Hematopoietic multipotent progenitor cell treated with erythropoietin and hydrocortisone succinate and interleukin-3 and kit ligand, for 17 days (in vitro differentiated cells): ENCODE measurements at places on chromosomes 6 and 20.

DNA sequence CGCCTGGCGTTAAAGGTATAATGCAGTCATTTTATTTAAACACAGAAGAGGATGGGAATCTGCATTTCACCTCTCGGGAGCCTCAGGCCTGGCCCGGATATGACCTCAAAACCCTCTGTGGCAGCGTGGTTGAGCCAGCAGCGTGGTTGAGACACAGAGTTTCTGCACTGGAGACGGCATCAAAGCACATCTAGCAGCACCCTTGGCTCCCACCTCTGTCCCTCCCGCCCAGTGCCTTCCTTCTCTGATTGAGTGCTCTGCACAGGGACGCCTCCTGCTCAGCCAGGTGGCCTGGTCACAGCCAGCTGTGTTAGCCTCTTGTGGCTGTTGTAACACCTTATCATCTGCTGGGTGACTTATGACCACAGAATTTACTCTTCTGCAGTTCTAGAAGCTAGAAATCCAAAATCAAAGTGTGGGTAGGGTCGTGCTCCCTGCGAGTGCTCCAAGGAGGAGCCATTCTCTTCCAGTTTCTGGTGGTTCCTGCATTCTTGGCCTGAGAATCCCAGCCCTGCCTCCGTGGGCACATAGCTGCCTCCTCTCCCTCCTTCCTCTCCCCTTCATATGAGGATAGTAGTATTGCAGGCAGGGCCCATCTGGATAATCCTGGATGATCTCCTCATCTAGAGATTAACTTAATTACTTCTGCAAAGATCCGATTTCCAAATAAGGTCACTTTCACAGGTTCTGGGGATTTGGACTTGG, 156.7 kb downstream of the SYCP2 start:
- DNase-seq: no peak

GRCh38 chr6:50007819-50008218, 14.0 kb downstream of the DEFB110 start:
- DNase-seq: no peak

DNA sequence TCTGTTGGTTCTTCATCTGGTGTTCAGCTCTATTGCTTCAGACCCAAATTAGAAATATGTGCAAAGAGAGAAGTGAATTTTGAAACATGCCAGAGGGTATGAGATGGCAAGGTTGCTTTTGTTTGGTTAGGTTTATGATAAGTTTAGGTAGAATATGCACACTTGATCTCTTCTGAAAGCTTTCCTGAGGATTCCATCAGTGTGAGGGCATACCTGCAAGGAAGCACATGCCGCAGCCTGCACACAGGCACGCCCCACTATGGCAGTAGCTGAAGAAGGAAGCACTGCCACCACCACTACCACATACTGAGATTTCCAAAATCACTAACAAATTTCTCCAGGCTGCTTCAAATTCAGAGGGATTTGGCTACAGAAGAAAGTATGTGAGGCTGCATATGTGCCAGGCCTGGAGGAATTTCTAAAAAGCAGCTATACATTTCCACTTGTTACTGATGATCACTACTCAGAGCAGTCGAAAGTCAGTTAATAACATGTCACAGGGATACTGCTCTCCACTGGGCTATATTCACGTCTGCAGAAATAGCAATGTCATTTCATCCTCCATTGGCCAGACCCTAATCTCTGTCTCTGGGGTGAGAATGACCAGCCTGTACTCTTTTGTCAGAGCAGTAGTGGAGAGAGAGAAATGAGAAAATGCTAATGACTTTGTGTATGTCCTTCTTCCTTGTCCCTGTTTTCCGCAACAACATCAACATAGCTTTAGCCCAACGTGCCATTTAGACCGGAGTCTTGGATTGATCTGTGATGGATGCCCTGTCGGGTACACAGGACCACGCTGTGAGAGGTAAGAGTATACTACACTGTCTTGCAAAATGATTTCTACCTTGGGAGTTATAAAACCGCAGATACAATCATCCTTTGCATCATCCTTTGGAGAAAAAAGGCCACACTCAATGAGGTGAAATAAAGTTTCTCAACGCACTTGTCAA, 396.7 kb downstream of the LAMA2 start:
- no peak for DNase-seq

- no peak for DNase-seq
Observed at GRCh38 chr6:75409286-75409685, 84.3 kb downstream of the FILIP1 start.

DNA sequence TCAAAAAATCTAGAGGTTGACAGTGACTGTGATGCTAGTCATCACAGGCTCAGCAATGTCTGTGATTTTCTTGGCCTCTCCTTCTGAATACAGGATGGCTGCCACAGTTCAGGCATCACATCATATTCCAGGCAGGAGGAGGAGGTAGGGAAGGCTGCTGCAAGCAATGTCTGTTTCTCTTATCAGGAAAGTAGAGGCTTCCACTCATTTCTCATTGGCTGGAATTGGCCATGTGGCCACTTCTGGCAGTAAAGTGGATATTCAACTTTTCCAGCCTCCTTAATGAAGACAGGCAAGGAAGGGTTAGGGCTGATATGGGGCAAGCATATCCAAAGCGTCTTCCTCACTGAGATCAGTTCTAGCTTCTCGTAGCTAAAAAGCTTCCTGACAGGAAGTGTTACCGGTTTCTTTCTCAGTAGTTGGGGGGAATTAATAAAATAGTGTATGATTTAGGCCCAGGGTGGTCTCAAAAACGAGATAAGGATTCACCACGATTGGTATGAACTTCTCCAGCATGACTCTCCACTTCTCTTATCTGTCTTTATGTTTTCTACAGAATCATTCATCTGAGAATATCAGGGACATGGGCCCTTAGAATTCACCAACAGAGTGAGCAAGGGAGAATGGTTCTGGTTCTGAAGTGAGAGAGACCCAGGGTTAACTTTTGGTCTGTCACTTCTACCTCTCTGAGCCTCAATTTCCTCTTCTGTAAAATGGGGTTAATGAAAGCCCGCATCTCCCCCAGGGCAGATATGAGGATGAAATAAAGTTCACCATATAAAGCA, 32.7 kb upstream of the PSMF1 start:
- no peak for DNase-seq

DNA sequence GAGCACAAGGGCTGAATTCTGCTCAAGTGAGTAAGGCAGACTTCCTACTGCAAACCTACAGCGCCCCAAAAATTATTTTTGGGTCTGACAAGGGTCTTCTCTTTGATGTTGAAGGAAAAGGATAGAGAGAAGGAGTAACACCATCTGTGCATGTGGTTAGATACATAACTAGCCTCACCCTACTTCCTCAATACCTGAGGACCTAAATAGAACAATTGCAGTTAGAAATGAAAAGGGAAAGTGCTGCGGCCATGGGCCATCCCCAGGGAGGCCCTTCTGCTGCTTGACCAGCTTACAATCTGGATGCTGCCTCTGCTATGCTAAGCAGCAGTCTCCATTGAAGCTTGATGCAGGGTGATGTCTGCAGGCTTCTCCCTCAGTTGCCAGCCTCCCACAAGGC, 63.2 kb upstream of the ARMH2 start:
- no peak for DNase-seq

DNA sequence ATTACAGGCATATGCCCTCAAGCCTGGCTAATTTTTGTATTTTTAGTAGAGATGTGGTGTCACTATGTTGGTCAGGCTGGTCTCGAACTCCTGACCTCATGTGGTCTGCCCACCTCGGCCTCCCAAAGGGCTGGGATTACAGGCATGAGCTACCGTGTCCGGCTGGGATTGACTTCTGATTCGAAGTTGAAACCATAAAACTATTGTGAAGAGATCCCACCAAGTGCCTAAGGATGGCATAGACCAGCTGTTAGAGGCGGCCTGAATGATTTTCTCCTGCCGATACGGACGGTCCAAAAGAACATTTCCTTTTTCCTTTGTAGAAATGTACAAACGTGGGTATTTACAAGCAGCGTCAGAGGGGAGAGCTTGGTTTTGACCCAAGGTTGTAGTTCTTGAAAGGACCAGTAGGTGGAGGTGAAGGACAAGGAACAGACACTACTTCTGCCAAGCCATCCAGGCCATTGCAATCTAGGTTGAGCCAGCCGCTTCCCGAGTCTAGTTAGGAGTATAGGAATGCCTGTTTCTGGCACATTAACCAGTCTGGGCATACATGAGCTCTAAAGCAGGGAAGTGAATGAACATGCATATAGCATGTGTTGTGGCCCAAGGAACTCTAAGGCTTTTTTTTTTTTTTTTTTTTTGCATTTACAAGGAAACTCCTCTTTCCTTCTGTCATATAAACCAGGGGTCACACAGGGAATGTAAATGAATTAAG, 29.0 kb downstream of the MOCS3 start:
- peak; percentile 78 for DNase-seq

GRCh38 chr6:53730767-53731166, 64.0 kb upstream of the LRRC1 start:
- DNase-seq: no peak

- DNase-seq: no peak
Observed at GRCh38 chr6:167303675-167304625, 12.8 kb downstream of the UNC93A start.

- DNase-seq: no peak
Observed at GRCh38 chr6:121652726-121653623, 217.5 kb downstream of the GJA1 start.

DNA sequence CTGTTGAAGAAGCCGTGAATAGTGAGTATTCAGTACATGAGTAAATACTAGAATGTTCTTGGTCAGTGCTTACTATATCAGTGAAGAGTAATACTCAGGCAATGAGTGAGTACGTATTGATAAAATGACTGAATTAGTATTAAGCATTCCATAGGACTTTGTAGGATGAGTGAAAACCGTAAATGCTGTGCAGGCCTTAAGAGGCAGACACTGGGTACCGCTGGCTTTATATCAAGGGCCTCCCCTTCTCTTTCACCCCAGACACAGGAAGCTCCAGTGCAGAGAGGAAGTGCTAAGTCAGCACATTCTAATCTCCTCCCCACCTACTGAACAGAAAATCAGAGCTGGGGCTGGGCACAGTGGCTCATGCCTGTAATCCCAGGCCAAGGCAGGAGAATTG, 24.2 kb downstream of the POFUT1 start:
- DNase-seq: no peak

GRCh38 chr6:40399888-40400457, 187.2 kb downstream of the LRFN2 start:
- DNase-seq: no peak
